ENCODE measurements at places on chromosomes 11 and 22. TPM values are rescaled to one million over a fixed set of nuclear protein-coding genes. Genes with fewer than 3 reads are reported as not detected.
A peak's percentile ranks its signal among the peaks of the same experiment; 100 is the strongest.

DNA sequence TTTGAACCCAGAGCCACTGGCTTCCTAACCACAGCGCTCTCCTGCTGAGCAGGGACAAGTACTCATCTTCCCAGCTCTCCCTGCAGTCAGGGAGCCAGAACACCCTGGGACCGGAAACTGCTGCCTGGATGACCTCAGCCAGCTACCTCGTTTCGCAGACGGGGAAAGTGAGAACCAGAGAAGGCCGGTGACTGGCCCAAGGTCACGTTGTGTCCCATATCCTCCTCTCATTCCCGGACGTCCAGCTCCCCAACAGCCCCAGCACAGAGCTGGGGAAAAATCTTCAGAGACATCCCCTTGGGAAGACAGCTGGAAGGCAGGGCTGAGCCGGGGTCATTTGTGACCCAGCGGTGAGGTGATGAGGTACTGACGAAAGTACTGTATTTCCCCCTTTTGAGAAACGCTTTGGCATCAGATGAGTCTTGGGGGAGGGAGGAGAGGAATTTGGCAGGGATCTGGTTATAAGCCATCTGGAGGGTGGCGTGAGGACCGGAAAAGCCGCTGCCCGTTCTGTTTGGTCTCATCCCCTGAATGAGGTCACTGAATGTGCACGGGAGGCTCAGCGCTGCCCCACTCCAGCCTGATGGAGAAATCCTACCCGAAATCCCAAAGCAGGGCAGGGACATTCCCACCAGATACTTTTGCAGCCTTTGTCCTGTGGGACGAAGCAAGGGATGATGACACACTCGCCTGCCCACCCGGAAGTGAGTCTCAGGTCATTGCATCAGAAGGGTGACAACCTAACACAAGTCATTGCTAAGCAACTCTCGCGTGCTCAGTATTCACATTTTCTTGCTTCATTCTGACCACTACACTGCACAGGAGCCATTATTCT is 41.1 kb downstream of the LIF start:
- no peak overlapping the region for H3K4me3 ChIP-seq
- H3K36me3 ChIP-seq, result no peaks in the 10 kb centered on the region
- no peak overlapping the region for H3K27ac ChIP-seq
- H3K27me3 ChIP-seq, result no peaks in the 10 kb centered on the region
- no peak for DNase-seq

OVCH2 gene
- not detected for total RNA-seq

OR2AG2 gene
- 0.25 TPM for total RNA-seq

DNA sequence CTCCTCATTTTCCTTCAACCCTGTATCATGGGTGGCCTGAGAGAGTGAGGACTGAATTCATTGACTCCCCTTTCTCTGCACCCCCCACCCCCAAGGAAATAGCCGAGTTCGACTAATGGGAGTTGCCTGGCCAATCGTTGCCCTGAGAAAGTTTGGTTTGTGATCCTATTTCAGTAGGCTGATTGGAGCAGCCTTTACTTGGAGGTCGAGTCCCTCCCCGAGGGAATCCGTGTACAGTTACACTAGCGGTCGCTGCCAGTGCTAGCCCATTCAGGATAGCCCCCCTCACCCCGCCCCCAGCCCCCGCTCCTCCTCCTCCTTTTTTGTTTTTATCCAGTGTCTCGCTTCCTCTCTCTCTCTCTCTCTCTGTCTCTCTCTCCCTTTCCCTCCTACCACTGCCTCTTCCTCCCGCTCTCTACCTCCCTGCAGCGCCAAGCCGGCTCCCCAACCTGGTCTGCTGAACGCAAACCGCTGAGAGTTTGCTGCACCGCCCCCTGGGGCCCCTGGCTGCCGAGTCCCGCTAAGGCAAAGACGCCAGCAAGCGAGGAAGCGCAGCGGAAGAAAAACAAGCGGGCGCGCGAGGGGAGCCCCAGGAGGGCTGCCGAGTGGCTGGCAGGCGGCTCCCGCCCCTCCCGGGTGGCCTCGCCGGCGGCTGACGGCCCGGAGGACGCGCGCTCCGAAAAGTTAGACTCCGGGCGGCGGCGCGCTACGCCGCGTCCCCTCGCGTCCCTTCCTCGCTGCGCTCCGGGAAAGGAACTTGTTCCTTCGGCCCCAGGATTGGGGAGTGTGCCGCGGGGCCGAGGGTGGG is at the start of gene GRAMD1B:
GRAMD1B (plus strand) TSS at position 357 of the 808 bp plus-strand sequence. CDS start 524 bp downstream, outside the sequence.
- H3K4me1 ChIP-seq, result peaks cover 48% of the 10 kb centered on the region
- no peaks in the 10 kb centered on the region for H3K36me3 ChIP-seq
- peak within 1 kb of the TSS; percentile 90 for H3K4me3 ChIP-seq
- peak within 1 kb of the TSS; percentile 93 for H3K27ac ChIP-seq
- peaks cover 25% of the 10 kb centered on the region for H3K27me3 ChIP-seq
- DNase-seq, result peak; percentile 95
